ENCODE measurements at places on chromosomes 1 and 21.

DNA sequence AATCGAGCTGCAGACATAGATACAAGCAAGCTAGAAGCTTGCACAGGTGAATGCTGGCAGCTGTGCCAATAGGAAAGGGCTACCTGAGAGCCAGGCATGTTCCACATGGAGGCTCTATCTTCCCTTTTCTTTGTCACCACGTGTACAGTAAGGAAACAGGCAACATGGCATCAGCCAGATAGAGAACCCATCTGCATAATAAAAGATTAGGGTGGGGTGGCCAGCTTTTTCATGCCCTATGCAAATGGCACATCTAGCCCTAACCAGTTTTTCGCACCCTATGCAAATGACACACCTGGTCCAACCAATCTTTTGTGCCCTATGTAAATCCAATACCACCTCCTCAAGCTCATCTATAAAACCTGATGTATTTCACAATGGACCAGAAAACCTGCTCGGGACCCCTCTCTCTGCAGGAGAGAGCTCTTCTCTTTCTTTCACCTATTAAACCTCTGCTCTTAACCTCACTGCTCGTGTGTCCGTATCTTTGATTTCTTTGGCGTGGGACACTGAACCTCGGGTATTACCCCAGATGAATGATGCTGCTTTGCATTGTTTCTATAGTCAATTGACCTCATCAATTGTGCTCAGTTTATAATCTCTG, 93.9 kb downstream of the SLC30A10 start:
- no peak for DNase-seq

GRCh38 chr1:96772972-96773371, 51.4 kb downstream of the PTBP2 start:
- no peak for DNase-seq

- DNase-seq = no peak
These were observed 86.8 kb upstream of the BCAR3 start for GRCh38 chr1:93768380-93768863.

- peak; percentile 83 for DNase-seq
These were observed 81.8 kb downstream of the RUNX3 start for GRCh38 chr1:24847995-24848881.

DNA sequence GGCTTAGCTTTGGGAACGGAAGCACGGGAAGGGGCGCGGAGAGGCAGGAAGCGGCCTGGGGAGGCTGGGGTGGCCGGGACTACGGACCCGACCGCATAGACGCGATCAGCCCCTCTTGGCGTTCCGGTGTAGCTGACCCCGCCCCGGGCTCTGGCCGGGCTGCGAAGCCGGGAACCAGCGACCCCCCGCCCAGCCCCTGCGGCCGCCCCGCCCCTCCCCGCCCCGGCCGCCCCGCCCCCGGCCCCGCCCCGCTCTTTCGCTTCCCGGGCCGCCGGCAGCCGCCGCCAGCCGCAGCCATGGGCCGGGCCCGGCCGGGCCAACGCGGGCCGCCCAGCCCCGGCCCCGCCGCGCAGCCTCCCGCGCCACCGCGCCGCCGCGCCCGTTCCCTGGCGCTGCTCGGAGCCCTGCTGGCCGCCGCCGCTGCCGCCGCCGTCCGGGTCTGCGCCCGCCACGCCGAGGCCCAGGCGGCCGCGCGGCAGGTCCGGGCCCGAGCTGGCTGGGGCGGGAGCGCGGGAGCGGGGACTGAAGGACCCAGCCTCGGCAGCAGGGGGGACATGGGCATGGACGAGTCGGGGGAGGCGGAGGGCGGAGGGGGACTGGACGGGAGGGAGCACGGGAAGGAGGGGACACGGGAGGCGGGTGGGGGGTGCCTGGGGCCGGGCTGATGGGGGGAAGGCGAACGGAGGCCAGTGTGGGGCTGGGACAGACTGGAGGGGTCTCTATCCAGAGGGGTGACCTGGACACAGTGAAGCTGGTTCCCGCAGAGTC, at the start of gene SELENON:
Gene SELENON, plus strand, starts transcription at position 259 of the 768 bp plus-strand sequence. Its CDS starts 38 bp downstream, at position 297.
- DNase-seq = no peak

GRCh38 chr1:54866801-54867716, 19.9 kb downstream of the DHCR24 start:
- no peak for DNase-seq

- DNase-seq = no peak
These were observed 4.1 kb downstream of the RIPK4 start for GRCh38 chr21:41762753-41763152.

GRCh38 chr1:235246022-235246948, 81.7 kb downstream of the ARID4B start:
- DNase-seq = no peak

DNA sequence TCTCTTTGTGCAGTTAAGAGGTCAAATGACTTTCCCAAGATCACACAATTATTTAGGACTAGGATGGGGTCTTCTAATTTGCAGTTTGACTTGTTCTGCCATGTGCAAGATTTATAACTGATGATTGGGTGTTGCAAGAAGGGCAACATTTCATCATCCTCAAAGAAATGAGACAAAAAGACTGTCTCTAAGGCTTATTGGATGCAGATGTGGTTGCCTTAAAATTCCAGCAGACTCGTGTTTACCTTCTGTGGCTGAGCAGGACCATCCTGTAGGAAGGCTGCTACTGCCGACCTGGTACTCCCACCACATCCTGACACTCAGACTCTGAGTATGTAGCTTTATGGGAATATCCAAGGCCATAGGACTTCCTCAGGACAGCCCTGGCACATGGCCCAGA, 99.9 kb upstream of the SGIP1 start:
- no peak for DNase-seq

GRCh38 chr1:23554481-23555269, 4.6 kb downstream of the ID3 start:
- DNase-seq = no peak

DNA sequence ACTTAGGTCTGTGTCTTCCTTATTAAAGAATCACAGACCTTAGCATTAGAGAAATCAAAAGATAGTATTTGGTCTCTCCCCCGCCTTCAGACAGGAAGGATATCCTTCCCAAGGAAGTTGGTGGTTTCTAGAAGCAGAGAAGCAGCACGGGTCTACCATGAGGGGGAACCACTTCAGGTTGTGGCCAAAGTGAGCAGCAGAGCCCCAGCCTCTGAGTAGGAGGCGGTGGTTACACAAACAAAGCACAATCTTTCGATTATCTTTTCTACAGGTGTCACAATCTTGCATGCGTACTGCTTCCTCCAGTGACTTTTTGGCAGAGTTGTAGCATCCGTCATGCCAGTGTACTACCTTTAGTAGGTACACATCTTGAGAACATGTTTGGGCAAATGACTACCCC, 8.8 kb downstream of the PGLYRP4 start:
- no peak for DNase-seq

All from GM12864 (cell line).